ENCODE measurements at places on chromosomes 12 and 14.

GRCh38 chr14:52267501-52268278 is at the start of gene PTGDR:
TSS of gene PTGDR (plus strand) at chr14:52267698. CDS start at chr14:52267815, 117 bp downstream.
- DNase-seq, result peak; percentile 52

GRCh38 chr12:93166541-93167307 is 211.0 kb upstream of the NUDT4 start:
- DNase-seq, result no peak

- DNase-seq, result no peak
Observed at GRCh38 chr14:100321473-100322137, 1.5 kb upstream of the SLC25A47 start.

- DNase-seq, result peak; percentile 26
Observed at GRCh38 chr14:77565289-77565993, 51.0 kb downstream of the SPTLC2 start.

DNA sequence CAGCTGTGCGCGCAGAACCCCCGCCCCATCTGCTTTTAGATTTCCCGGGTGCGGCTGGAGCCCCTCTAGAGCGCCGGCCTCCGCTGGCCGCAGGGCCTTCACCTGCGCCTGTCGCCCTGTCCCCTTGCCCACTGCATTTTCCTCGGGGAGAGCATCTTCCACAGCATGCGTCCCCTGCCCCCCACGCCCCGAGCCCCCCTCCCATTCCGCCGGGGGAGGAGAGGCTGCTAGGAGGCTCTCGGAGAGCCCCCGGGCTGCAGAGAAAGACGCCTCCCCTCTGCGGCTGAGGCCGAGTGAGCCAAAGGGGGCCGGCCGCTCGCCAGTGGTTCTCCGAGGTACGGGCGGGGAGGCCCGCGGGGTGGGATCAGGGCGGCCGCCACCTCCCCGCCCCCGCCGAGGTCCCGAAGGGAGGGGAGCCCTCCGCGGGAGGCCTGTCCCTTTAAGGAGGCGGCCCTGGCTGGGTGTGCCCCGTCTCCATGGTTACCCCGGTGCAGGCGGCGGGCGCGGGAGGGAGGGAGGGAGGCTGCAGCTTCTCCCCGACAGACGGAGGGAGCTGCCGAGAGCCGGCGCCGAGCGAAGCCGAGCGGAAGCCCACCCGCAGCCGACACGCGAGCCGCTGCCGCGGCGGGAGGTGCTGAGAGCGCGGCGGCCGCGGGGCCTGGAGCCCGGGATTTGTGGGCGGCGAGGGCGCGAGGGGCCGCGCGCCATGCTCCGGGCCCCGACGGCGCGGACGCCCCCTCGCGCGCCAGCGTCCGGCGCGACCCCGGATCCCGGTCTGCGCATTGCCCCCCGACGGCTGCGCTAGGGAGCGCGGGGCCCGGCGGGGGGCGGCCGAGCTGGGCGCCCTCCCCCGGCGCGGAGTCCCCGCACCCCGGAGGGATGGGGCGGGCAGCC is at the start of gene KCNH3:
Gene KCNH3, plus strand, starts transcription at position 521 of the 894 bp plus-strand sequence. CDS start 387 bp downstream, outside the sequence.
- DNase-seq, result peak; percentile 74

DNA sequence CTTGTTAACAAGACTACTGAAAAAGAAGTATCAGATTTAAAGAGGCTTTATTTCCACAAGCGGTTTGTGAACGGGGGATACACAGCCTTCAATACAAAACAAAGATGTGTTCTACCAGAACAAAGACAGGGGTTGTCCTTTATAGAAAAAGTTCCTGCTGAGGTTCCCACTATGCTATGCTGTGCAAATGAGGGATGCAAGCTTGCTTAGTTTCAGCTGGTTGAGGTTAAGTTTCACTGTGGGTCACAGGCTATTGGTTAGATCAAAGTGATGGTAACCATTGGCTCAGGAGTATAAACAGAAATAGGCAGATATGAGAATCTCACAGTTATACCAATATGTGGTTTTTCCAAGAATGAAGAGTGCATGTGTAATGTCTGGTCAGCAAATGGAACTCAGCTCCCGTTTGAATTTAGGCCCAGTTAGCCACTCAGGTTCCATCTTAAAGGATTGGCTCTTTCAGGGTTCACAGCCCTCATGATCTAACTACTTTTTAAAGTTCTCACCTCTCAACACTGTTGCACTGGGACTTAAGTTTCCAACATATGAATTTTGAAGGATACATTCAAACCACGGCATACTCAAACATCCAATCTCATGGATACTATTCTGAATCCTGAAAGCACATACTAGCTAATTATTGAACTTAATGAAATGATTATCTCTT is 215.4 kb upstream of the DCN start:
- DNase-seq, result no peak

- peak; percentile 58 for DNase-seq
Observed at GRCh38 chr14:35133542-35134328, 11.4 kb downstream of the PRORP start.

DNA sequence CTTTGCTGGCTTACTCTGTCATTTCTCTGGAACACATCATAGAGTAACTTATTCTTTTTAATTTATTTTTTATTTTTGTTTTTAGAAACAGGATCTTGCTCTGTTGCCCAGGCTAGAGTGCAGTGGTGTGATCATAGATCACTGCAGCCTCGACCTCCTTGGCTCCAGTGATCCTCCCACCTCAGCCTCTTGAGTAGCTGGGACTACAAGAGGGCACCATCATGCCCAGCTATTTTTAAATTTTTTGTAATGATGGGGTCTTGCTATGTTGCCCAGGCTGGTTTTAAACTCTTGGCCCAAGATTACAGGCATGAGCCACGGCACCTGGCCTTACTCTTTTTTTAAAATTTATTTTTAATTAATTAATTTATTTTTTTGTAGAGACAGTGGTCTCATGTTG is 32.2 kb upstream of the RD3L start:
- no peak for DNase-seq

GRCh38 chr12:127722611-127723010 is 544.4 kb upstream of the TMEM132C start:
- no peak for DNase-seq

GRCh38 chr14:63890553-63890952 is 37.7 kb downstream of the SYNE2 start:
- DNase-seq, result no peak

GRCh38 chr12:34601689-34602088 is 579.4 kb downstream of the ALG10 start:
- DNase-seq, result no peak

GRCh38 chr12:89464974-89465592 is 59.5 kb downstream of the GALNT4 start:
- DNase-seq, result peak; percentile 33

- peak; percentile 95 for DNase-seq
Observed at GRCh38 chr12:49673446-49674317, 33.5 kb downstream of the FMNL3 start.

DNA sequence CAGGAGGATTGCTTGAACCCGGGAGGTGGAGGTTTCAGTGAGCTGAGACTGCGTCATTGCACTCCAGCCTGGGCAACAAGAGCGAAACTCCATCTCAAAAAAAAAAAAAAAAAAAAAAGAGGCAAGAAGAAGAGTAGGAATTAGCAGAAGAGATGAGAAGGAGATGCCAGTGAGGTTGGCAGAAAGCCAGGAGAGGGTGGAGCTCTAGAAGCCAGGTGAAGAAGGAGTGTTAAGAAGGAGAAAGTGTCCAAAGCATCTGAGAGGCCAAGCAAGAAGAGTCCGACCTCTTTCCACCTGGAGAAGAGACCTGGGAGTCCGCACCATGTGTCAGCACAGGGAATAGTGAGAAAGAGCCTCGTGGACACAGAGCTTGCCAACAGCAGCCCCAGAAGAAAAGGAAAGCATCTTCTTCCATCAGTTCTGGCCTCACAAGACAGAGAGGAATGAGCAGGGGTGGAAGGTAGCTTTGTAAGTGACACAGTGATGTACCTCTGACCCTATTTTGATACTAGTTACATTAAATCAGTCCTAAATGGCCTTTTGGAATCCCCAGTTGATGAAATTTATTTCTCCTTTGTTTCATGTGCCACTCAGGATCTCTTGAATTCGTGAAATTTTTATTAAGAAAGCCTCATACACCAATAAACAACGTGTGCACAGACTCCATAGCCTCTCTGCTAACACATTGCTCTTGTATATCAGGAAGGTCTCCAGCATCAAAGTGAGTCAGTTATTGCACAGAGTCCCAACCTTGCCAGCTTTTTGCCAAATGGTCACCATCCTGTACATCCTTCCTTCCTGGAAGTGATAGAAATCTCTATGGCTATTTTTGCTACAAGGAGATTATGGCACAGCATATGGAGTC is 70.6 kb downstream of the SAMD4A start:
- DNase-seq, result no peak

DNA sequence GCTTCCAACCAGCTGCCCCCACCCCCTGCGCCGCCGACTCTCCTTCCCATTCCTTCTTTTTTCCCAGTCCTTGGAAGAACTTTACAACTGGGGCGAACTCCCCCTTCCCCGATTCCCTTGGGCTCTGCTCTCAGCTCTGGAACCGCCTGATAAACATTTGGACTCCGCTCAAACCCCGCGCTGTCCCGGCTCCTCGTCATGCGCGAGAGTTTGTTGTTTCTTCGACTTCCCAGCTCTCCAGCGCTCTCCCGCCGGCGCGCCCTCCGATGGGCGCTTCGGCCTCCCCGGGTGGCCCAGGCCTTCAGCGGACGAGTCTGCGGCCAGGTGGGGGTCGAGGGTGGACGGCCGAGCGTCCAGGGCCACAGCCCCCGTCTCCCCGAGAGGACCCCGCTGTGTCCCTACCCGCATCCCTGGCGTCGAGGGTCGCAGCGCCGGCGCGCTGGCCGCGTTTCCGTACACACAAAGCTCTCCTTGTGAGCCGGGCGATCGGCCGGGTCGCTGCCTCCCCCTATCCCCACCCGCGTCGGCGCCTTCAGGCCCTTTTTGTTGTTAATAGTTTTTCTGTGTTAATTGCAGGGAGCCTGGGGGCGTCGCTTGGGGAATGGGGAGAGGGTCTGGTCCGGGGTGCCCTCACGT is 847 bp downstream of the MMP14 start:
- peak; percentile 61 for DNase-seq

- DNase-seq, result no peak
Observed at GRCh38 chr14:103881268-103882201, 34.2 kb upstream of the PPP1R13B start.

DNA sequence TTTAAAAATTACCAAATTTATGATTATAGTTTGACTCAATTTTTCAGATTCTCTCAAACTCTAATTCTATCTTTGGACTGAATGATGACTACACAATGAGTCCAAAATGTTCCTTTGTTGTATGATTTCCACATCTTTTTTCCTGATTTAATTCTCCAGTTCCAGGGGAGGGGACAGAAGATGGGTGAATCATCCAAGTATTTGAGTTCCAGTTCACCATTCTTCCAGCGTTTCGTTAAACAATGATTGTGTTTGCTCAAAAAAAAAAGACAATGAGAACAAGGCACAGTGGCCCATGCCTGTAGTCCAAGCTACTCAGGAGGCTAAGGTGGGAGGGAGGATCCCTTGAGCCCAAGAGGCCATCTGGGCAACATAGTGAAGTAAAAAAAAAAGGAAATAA is 23.8 kb downstream of the BAZ1A start:
- DNase-seq, result peak; percentile 95

DNA sequence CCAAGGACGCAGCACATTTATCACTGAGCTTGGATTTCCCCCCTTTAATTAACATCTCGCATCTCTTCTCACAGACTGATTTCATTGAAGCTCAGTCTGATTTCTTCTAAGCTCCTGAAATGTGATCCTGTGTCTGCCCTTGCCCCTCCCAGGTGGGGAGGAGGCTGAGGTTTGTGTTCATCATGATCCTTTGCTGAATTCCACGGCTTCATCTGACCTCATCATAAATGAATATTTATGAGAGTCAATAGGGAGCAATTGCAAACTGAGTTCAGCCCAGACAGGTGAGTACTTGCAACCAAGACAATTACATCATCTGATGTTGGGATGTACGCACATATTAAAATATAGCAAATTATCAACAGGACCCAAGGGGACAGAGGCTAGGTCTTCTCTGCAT is 72.4 kb downstream of the MAP1LC3B2 start:
- DNase-seq, result no peak

DNA sequence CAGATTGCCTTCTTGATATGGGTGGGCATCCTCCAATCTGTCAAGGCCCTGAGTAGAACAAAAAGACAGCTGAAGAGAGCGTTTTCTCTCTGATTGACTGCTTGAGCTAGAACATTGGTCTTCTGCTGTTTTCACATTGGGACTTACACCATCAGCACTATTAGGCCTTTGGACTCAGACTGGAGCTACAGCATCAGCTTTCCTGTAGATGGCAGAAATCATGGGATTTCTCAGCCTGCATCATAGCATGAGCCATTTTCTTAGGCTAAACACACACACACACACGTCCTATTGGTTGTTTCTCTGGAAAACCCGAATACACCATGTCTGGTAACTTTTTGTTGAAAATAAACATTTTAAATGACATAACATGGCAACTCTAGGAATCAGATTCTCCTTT is 15.8 kb upstream of the PPM1A start:
- no peak for DNase-seq

DNA sequence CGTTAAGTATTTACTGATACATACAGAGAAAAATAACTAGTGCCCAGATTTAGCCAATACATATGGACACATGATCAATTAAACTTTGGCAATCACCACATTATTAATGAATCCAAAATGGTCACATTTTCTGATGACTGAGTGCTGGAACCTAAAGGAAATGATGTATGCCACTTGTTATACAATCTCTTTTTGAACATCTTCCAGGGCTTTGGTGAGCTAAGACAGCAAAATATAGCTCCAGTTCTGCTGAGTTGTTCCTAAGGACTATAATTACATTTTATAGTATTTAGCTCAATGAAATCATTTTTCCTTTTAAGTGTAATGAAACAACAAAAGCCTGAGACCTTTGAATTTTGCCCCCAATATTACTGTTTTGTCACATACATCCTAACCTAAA is 329.1 kb upstream of the ATP2B1 start:
- DNase-seq, result peak; percentile 24

- DNase-seq, result no peak
Observed at GRCh38 chr12:78929075-78929418, 64.5 kb downstream of the SYT1 start.

- DNase-seq, result no peak
Observed at GRCh38 chr12:94938583-94938982, 64.9 kb downstream of the NDUFA12 start.

DNA sequence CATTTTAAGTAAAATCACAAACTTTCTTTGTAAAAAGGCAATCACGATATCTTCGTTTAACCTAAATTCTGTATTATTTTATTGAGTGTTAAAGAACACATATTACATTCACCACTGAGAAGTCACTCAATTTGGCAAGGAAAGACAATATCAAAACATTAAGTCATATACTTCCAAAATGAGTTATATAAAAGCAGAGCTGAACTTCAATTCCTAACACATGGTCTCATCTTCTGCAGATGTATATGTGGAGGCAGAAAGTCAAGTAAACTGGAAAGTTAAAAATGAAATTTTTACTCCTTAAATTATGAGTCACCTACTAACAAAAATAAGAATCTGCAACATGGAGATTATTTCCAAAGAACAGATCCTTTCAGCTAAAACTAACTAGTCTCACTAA is 28.7 kb downstream of the BMAL2 start:
- DNase-seq, result peak; percentile 58

GRCh38 chr14:89325299-89325883 is 91.6 kb downstream of the FOXN3 start:
- no peak for DNase-seq

DNA sequence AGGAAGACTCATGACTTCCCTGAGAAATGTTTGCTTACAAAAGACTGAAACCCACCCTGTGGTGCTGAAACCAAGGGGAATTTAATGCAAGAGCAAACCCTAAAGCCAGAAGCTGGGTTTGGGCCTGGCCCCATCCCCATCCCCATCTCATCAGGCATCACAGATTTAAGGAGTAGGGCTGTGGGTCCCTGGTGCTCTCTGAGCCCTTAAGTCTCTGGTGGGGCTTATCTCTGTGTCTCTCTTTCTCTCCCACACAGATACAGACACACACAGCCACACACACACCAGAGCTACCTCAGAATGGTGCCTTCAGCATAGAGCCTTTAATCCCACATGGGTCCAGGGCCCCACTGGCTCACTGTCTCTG is 237.1 kb downstream of the SLC41A2 start:
- no peak for DNase-seq
